ENCODE measurements at places on chromosomes 1 and 21.

GRCh38 chr21:27505516-27505915 is 538.6 kb upstream of the ADAMTS5 start:
- DNase-seq = no peak

- DNase-seq = no peak
Observed at GRCh38 chr1:33292726-33293340, 28.1 kb downstream of the A3GALT2 start.

GRCh38 chr1:119937198-119937597 is 40.9 kb upstream of the ADAM30 start:
- no peak for DNase-seq

GRCh38 chr1:24331961-24332673 is 13.0 kb downstream of the GRHL3 start:
- no peak for DNase-seq

DNA sequence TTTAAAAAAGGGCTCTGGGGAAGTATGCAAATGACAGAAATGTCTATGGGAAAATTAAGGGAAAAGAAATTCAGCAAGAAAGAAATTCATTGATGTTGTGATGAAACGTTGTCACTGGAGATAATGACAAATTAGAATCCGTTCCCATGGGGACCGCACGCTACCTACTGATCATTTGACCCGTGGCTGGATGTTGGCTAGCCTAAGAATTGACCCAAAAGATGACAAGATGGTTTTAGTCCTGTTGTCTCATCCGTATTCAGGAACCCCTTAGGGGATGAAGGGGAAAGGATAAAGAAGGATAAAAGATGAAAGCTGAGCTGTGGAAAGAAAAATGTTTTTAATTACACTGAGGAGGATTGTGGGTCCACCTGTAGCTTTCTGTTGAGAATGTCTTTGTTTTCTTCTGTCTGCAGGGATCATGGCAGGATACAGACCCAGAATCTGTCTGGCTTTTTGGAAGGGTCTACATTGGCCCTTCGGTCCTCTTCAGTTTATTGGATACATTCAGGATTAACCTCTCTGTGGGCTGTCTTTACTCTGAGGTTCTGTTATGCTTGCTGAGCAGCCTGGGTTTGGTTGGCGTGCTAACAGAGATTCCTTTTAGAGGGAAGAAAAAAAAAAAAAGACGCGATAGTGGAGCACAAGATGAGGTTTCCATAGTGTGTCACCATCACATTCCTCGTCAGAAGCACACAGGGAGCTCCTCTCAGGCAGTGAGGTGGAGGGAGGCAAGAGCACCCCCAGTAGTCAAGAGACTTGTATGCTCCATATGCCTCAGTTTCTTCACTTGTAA is 106.2 kb downstream of the CACHD1 start:
- DNase-seq = no peak

- no peak for DNase-seq
Observed at GRCh38 chr1:64150266-64150665, 53.2 kb upstream of the UBE2U start.

DNA sequence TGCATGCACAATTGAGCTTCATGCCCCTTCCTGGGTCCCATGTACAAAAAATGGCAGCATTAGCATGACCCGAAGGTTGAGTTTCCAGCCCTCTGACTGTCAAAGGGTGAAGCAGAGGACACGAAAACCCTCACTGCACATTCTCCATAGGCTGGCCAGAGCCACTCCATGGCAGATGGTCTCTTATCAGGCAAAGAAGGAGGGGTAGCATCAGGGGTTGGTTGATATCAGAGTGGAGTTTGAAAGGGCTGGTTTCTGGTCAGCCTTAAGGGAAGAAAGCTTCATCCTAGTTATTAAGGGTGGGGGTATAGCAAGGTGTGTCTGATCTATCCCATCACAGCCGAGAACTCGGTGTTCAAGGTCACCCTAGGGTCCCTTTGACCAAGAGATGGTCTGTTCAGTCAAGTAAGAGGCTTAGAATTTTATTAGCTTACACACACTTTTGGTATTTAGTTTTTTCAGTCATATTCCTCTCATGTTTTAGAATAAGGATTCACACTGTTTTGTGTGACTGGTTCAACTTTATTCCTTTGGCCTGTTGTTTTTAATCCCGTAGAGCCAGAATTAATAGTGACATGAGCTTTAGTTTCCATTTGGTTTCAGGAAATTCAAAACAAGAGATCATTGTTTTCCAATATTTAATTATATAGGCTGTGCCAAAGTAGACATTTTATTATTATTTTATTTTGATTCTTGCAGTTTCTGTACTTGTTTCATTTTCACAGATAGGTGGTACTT is 199.9 kb upstream of the FMN2 start:
- no peak for DNase-seq

DNA sequence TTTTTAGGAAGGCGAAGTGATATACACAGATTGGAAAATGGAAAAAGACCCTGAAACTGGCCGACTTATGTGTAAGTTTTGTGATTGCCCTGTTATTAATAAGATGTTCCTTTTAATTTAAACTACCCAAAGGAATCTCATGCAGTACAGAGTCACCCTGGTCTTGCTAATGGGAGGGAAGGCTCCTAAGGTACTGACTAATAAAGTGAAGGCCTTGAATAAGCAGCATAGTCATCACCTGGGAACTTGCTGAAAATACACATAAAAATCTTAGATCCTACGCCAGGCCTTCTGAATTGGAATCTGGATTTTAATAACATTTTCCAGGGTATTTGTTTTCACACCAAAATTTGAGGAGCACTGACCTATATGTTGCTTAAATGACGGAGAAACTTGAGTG is 73.4 kb upstream of the MCOLN3 start:
- DNase-seq = no peak

DNA sequence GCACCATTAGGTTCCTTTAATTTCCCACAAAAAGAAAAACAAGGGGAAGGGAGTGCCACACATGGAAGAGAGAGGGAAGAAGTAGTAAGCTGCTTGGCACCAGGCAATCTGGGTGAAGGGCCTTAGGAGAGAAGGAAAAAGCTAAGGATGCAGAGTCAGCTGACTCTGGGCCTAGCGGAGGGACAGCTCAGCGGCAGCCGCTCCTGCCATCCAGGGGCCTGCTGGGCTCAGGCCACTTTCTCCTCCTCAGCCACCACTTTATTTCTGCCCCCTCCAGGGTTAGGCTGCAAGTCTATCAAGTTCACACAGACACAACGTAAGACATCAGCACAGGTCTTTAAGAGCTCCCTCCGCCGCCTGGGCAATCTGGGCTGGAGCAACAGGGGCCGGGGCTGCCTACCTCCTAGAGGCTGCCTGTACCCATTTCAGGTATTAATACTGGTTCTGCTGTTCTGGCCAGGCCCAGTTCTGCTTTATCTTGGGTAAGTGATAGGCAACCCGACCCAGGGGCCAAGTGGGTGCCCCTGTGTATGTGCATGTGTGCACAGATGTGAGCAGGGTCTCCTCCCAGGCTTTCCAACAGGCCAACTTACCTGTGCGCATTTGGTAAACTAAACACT is 53.6 kb downstream of the SLC45A1 start:
- no peak for DNase-seq

- no peak for DNase-seq
Observed at GRCh38 chr1:248610301-248610700, 12.8 kb upstream of the OR2T10 start.

DNA sequence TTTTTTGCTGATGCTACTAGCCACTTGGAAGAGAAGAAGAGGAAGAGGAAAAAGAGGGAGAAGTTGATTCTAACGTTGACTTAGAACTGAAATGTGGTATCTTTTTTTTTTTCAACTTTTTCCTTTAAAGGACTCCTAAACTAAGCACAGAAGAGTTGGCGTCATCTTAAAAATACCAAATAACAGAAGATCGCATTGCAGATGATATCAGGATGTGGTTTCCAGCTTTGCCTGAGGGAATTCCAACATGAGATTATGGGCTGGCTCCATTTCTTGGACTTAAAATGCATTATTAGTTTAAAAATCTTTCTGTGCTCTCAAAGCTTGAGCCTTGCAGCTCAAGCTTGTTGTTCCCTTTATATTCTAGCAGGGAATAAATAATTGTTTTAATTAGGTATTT is 29.8 kb downstream of the WDR3 start:
- DNase-seq = no peak

- no peak for DNase-seq
Observed at GRCh38 chr1:234940841-234941240, 187.8 kb downstream of the TOMM20 start.

GRCh38 chr1:147902253-147902845 is at the start of gene GJA8:
GJA8 (plus strand) TSS chr1:147902795; CDS start chr1:147907956, 5,161 bp downstream.
- DNase-seq = no peak

DNA sequence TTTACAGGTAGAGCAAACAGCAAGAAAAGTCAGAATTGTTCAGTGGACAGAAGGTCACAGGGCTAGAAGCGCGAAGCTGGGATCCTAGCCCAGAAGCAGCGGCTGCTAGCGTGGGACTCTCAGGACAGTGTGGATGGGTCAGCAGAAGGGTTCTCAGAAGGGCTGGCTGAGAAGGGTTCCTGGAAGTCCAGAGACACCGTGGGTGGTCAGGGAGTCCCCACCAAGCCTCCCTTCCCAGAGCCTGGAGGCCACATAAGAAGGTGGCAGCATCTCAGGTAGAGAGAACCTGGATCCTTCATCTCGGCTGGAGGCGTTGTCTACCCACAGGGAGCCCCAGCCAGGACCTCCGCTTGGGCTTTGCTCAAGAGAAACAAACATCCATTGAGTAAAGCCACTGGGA is 696.3 kb downstream of the PTPRU start:
- DNase-seq = no peak

- no peak for DNase-seq
Observed at GRCh38 chr1:171344473-171344820, 30.5 kb downstream of the FMO4 start.

DNA sequence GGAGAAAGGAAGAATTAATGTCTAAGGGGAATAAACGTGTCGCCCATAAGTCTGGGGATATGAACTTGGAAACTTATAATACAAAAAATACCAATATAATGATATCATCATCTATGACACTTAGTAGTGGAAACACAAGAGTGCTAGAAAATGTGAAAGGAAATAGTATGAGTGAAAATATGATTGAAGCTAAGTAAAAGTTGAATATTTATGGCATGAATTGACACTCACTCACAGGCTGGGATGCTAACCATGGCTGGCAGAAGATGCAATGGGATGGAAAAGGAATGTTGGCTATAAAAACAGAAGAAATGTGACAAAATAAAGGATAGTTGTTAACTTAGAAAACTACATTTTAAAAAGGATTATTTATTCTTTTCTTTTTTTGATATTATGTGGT is 120.1 kb downstream of the XPR1 start:
- DNase-seq = no peak

GRCh38 chr1:74586253-74586897 is 74.0 kb upstream of the LRRC53 start:
- DNase-seq = no peak

DNA sequence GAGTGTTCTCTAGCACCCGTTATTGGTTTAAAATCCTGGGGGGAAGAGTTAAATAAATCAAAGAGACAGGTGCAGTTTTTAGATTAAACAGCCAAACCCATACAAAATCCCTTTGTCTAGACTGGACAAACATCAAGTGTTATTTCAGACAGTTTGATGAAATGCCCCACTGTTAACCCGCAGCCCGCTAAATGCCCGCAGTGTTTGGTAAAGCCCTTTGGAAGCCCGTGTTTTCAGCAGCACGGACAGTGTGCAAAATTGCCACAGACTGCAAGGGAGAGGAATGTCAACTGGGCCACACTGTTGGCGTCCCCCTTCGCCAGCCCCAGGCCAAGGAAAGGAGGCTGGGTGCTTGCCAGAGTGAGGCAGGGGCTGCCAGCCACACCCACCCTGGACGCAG is 26.6 kb downstream of the AJAP1 start:
- DNase-seq = no peak

- DNase-seq = peak; percentile 44
Observed at GRCh38 chr1:204150702-204151551, 917 bp downstream of the ETNK2 start.

DNA sequence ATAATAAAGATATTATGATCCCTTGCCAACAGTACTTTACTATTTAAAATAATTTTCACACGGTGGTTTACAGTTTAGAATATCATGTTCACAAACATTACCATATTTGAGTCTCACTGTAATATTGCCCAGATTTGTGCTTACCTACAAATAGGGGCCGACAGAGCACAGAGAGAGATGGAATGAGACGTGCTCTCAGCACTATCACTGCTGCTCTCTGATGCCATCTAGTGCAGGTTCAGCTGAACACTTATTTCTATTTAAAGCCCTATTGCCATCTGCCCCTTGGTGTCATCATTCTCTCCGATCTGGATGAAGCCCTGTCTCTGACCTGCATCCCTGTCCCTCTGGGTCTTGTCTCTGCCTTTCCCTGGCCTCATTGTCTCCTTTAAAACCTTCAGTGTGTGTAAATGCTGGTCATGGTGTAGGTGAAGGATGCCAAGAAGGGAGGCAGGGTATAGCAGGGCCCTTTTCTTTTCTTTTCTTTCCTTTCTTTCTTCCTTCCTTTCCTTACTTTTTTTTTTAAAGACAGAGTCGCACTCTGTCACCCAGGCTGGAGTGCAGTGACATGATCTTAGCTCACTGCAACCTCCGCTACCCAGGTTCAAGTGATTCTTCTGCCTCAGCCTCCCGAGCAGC is 6.9 kb upstream of the GPATCH4 start:
- peak; percentile 65 for DNase-seq

DNA sequence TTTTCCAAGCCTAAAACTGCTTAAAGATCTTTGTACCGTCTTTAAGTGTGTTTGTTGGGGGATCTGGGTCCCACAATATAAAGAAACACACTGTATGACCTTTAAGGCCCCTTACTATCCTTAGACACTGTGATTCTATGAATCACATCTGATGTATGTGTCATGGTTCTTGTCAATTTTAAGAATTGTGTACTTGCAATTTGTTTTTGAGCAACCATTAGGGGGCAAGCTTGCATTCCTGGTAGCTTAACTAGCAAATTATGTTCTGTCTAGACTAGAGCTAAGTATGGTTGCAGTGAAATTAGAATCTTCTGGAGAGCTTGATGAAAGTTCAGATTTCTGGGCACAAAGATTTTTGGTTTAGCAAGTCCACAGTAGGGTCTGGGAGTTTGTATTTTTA is 219.5 kb downstream of the TPR start:
- peak; percentile 24 for DNase-seq

DNA sequence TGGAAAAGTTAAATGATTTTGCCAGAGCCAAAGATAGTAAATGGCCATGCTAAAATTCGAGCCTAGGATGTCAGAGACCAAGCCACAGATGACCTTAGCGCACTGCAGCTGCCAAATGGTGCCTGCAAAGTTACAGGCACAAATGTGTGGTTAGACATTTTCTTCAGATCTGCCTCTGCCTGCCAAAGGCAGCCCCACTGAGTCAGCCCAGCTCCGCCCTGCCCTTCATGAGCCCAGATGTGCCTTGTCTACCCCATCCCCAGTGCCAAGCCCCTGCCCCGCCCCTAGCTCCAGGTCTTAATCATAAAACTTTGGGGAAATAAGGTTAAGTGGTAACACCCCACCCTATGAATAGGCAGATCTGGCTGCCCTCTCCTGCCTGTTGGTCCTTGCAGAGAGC is 105.9 kb downstream of the DTL start:
- DNase-seq = no peak

- no peak for DNase-seq
Observed at GRCh38 chr21:17388226-17388625, 124.6 kb upstream of the CXADR start.

DNA sequence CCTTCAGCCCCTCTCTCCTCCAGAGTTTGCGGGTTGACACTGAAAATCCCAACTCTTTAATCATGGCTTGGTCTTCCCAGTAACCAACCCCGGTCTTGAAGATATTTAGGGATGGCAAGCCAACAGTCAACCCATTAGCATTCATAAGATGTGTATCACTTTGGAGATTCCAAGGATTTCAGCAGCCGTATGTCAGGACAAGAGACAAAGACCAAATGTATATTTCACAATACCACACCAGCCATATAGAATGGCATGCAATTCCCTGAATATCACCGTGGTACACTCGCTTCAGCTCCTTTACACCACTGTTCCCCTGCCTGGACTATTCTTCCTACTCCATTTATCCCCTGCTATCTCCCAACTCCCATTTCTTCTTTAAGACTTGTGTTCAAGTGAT is 109.2 kb downstream of the CSMD2 start:
- no peak for DNase-seq

Data from iPS-NIHi11 (cell line).